ENCODE measurements at places on chromosomes 1 and 21. TPM values are rescaled to one million over a fixed set of nuclear protein-coding genes. Genes with fewer than 3 reads are reported as not detected.

The FCN3 gene
- total RNA-seq, result 24.5 TPM

The A3GALT2 gene
- total RNA-seq, result not detected

The SLC22A15 gene
- total RNA-seq, result 7.8 TPM

The C1orf74 gene
- total RNA-seq, result 1.9 TPM

The NTRK1 gene
- total RNA-seq, result 2.1 TPM

The POU3F1 gene
- not detected for total RNA-seq

The LCE1F gene
- not detected for total RNA-seq

The EXOSC10 gene
- total RNA-seq, result 26.6 TPM

The OPRD1 gene
- total RNA-seq, result not detected

The PPM1J gene
- total RNA-seq, result 4.9 TPM

The RNU1-4 gene
- 15,401 TPM for total RNA-seq

- DNase-seq, result no peak
These were observed 144.3 kb downstream of the DNM3 start for GRCh38 chr1:171985639-171986038.

- DNase-seq, result no peak
These were observed 55.5 kb upstream of the CNN3 start for GRCh38 chr1:94982398-94982797.

GRCh38 chr1:33335020-33335419 lies 14.1 kb upstream of the A3GALT2 start:
- DNase-seq, result no peak

GRCh38 chr1:49854741-49855140 lies 169.0 kb downstream of the AGBL4 start:
- no peak for DNase-seq

DNA sequence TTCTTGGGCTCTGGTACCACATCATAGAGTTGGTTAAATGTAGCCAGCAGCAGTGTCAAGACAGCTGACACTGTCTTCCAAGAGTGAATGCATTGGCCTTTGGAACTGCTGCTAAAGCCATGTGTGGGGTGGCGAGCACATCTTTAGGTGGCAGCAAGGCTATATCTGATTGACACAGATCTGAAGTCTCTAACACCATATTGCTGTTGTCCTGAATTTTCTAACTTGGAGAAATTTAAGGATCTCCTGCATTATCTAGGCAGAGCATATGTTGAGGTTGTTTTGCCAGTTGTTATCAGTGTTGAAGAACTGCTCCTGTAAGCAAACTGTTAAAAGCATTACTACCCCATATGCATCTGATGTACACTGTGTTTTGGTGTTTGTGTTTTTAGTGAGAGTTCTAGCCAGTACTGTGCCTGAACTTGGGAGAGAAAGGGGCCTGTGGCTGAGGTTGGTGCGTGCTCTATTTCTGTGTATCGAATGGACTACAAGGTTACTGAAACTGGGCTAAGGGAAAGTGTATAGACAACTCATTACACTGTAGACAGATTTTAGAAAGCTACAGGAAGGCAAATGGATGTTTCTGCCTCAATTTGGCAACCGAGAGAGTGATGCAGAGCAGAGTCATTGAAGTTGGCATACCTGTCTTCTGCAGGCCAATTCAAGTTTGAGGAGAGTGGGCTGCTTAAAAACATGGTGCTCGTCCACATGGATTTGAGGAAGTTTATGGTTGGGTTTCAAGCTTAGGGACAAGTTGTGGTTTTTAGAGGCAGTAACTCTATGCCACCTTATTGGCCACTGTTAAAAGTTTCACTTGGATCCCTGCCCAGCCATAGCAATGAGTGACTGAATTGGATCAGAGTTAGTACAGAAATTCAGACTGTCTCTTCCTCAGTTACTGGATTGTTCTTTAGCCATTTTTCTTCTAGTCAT lies 16.9 kb downstream of the DYRK3 start:
- no peak for DNase-seq

DNA sequence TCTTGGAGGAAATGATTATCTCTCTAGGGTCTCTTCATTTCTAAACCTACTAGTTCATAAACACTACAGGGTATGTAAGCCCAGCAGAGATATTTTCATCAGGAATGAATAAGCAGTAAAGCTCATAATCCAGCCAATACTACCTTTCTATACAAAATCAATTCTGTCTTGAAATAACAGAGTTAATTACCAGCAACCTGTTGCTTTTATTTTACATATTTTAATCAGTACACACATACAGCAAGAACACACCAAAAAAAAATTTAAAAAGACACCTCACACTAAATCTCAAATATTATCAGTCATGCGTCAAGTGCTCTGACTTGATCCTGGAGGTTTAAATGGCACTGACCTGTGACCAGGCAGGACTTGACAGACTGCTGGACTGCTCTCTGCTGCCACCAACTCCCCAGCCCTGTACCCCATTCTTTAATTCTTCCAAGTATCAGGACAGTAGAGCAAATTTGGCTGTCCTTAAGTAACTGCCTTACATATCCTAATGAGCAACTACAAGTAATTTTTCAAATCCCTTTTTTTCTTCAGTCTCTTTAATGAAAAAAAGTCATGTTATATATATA lies 98.5 kb downstream of the CDC42BPA start:
- DNase-seq, result no peak

- DNase-seq, result no peak
These were observed 54.9 kb downstream of the ENAH start for GRCh38 chr1:225597926-225598575.

DNA sequence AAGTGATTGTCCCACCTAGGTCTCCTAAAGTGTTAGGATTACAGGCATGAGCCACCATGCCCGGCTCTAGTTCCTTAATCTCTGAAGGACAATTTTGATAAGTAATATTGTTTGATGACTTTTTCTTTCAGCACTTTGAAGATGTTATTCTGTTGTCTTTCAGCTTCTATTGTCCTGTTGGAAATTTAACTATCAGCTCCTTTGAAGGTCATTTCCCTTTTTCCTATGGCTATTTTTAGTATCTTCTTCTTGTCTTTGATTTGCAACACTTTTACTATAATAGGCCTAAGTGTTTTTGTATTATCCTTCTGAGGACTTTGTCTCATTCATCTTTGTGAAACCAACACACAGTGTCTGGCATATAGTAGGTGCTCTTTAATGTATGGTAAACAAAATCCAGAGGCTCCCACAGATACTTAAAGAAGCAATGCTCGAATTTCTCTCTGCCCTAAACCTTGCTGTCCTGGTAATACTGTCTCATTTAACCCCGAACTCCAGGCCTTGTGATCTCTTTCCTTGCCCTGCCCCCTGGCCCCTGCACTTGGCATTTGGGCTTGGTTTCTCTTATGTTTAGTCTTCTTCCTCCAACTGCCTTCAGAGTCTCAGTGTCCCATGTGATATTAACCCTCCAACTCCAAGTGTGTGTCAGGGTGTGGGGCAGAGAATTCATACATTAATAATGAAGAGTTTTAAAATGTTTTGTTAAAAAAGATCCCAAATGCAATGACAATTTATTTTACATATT lies 19.0 kb upstream of the AGO1 start:
- no peak for DNase-seq

GRCh38 chr1:162854245-162854882 lies 6.6 kb downstream of the CCDC190 start:
- DNase-seq, result peak; percentile 58

DNA sequence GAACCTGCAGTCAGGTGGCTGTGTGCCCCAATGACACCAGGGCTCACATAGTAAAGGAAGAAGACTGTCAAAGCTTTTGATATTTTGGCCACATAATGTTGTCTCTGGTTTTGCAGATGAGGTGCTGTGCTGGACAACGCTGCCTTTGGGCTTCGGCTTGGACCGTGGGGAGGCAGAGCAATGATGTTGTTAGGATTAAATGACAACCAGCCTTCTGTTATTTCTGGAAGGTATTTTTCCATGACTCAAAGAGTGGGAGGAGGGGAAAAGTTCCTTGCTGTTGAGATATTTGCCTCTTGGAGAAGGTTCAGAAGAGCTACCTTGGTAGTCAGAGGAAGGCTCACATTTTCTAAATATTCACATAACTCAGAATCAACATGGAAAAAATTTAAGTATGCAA lies 187.3 kb upstream of the GALNT2 start:
- no peak for DNase-seq

- no peak for DNase-seq
These were observed 32.1 kb upstream of the PAXBP1 start for GRCh38 chr21:32803651-32804050.

GRCh38 chr21:31559368-31560119 lies 99.9 kb upstream of the SOD1 start:
- peak; percentile 94 for DNase-seq
